Activated CD4-positive, alpha-beta T cell treated with anti-CD3 and anti-CD28 coated beads for 36 hours (primary cell): ENCODE measurements at places on chromosomes 4 and X. TPM values are rescaled to one million over a fixed set of nuclear protein-coding genes. Genes with fewer than 3 reads are reported as not detected.

Gene LRP2BP
- 0.80 TPM for total RNA-seq

Gene CABS1
- not detected for total RNA-seq

Gene SMR3B
- total RNA-seq = not detected

DNA sequence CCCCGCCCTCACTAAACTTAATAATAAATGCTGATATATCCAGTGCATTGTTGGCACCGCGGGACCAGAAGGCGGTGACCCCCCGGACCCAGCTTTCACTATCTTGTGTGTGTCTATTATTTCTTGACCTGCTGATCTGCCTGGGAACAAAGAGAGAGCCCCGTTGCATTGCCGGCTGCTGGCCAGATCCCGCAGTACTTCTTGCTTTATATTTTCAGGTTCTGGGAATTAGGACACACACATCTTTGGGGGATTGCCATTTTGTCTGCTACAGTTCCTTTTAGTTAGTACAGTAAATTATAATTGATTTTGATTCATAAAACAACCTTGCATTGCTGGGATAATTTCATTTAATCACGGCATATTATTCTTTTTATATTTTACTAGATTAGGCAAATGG, 2.2 kb upstream of the RTL8B start:
- peaks cover 12% of the 10 kb centered on the region for H3K27me3 ChIP-seq
- no peak for DNase-seq
- peaks cover 13% of the 10 kb centered on the region for H3K4me1 ChIP-seq
- no peaks in the 10 kb centered on the region for H3K36me3 ChIP-seq
- H3K27ac ChIP-seq = no peak overlapping the region

DNA sequence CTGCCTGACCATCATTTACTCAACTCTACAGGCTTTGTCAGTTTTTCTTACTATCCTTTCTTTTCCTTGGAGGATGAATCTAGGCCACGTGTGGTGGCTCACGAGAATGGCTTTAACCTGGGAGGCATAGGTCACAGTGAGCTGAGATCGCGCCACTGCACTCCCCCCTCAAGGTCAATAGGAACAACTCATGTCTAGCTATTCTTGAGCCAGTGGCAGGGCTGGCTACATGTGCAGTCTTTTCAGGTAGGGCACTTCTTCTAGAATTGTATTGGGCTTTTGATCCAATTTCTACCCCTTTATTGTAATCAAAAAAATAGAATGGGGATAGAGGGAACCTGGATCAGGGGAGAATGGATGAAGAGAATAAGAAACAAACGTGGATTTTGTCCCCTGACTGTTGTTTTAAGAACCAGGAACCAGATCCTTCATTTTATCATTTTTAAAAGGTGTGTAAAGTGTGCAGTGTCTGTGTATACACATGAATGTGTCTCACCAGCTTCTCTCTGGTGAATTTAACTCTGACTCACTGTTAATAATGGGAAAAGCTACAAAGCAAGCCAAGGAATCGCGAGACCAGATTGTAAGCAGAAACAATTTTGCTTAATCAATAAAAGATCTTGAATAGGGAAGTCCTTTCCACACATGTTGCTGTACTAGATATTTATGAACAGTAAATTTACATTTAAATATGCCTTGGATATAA, 283.9 kb upstream of the GPC4 start:
- H3K27ac ChIP-seq = no peak overlapping the region
- no peaks in the 10 kb centered on the region for H3K27me3 ChIP-seq
- DNase-seq = no peak
- H3K4me3 ChIP-seq = no peak overlapping the region
- H3K36me3 ChIP-seq = no peaks in the 10 kb centered on the region

- no peak overlapping the region for H3K27ac ChIP-seq
- H3K4me3 ChIP-seq = no peak overlapping the region
- no peak for DNase-seq
- H3K27me3 ChIP-seq = no peaks in the 10 kb centered on the region
- H3K36me3 ChIP-seq = no peaks in the 10 kb centered on the region
Measured at GRCh38 chrX:153551135-153551534, 33.7 kb downstream of the ATP2B3 start.

DNA sequence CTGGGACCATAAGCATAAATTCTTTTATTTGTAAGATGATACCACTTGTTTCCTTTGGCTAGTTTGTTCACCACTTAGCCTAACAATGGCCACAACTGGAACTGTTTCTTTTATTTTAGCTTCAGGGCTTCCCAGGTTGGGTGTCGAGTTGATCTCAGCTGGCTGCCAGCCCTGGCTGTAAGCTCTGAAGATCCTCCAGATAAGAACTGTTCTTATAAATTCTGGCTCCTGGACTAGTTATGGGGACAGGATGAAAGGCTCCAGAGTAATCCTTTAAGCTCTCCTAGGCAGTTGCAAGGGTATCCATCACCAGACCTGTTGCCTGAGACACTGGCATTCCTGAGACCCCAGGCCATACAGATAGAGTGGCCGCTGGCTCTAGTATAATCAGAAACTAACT, 129.4 kb upstream of the ACSL4 start:
- DNase-seq = no peak
- H3K4me1 ChIP-seq = no peaks in the 10 kb centered on the region
- no peak overlapping the region for H3K27ac ChIP-seq
- no peaks in the 10 kb centered on the region for H3K27me3 ChIP-seq
- no peak overlapping the region for H3K4me3 ChIP-seq

DNA sequence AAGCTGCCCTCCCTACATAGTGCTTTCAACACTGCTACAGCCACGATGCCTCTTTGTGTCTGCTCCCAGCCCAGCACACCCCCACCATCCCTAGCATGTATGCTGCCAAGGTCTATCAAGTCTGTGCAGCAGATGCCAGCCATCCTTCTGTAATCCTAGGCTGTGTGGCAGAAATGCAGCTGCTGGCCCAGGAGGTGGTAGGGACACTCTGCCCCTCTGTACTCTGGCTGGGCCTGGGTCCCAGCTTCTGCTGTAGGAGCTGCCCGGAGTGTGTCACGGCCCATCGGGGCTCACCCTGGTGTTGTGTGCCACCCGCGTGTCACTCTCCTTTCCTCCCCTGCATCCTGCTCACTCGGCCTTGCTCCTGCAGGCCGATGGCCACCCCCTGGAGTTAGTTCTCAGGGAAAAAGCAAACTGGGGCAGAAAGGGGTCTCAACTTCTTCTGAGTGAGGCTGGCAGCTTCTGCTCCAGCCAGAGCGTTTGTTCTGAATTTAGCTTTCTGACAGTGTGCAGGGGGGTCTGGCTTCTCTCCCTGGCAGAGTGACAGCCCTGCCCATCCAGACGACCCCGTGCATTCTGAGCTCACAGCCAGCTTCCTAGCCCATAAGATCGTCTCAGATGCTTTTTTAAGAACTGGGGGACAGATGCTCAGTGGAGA, 22.7 kb downstream of the PSAPL1 start:
- H3K27ac ChIP-seq = no peak overlapping the region
- no peaks in the 10 kb centered on the region for H3K4me1 ChIP-seq
- peaks cover 18% of the 10 kb centered on the region for H3K27me3 ChIP-seq
- no peaks in the 10 kb centered on the region for H3K36me3 ChIP-seq

- H3K36me3 ChIP-seq = no peaks in the 10 kb centered on the region
- H3K4me1 ChIP-seq = no peaks in the 10 kb centered on the region
- H3K27me3 ChIP-seq = peaks cover 2% of the 10 kb centered on the region
- no peak for DNase-seq
- H3K4me3 ChIP-seq = no peak overlapping the region
- no peak overlapping the region for H3K27ac ChIP-seq
Measured at GRCh38 chr4:14091966-14092365, 464.4 kb upstream of the BOD1L1 start.
